ENCODE measurements at places on chromosomes 6 and 20. TPM values are rescaled to one million over a fixed set of nuclear protein-coding genes. Genes with fewer than 3 reads are reported as not detected.

DNA sequence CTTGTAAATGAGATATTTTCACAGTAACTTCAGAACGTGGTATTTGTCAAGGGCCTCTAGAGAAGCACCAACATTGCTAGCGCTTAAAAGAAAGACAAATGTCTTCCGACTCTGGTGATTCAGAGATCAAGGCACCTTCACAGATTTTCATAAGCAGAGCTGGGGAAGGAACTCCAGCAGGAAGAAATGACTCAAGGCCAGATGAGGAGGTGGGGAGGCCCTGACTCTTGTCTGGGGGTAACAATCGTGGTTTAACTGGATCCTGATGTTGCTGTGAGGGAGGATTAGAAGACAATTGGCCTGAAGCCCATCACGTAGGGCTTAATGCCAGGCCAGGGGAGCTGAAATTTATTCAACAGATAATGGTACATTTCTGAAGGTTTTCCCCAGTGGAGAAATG is 122.9 kb upstream of the QKI start:
- no peak for DNase-seq

- no peak for DNase-seq
Observed at GRCh38 chr20:10781526-10781925, 107.7 kb upstream of the JAG1 start.

GRCh38 chr6:22647719-22648118 is 78.4 kb downstream of the HDGFL1 start:
- DNase-seq = no peak

Gene RUNX2
- total RNA-seq = 2.4 TPM

DNA sequence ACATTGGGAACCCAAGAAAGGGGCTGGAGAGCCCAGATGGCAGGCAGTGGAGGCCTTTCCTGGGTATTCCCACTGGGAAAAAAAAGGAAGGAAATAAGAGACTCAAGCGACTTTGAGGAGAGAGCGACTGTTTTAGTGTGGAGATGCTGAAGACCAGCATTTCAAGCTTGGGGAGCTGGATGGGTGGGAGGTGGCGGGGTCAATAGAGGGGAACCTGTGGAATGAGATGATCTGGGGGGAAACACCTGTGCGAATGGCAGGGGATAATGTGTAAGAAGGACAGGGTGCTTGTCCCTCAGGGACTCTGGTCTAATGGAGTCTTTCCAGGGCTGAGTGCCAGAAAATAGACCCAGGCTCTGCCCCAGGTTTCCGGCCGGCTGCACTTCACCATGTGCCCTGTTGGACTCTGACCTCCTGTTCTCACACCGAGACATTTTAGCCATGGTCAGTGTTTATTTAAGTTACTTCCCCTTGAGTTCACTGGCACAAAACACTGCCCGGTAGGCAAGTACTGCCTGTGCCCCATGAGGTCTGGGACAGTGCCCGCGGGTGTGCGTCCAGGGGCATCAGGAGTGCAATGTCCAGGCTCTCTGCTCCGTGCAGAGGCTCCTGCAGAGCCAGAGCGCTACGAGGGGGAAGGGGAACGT is 50.4 kb upstream of the NKX2-2 start:
- no peak for DNase-seq

Gene TMEM244
- not detected for total RNA-seq

GRCh38 chr6:42441697-42442081 is 10.0 kb downstream of the TRERF1 start:
- no peak for DNase-seq

GRCh38 chr6:75824160-75824559 is 75.1 kb downstream of the MYO6 start:
- DNase-seq = no peak

DNA sequence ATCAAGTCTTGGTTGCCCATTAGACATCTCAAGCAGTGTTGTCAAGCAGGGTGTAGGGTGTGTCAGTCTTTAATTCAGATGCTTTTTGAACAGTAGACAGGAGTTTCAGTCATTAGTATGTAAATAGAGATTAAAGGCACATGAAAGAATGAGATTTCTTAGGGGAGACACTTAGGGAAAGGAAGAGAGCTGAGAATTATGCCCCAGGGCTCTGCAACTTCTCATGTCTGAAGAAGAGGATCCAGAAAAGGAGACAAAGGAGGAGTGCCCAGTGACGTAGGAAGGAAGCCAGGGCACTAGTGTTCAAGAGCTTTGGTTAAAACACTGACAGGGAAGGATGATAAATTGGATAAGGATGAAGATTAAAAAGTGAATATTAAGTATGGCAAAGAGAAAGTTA is 569.7 kb downstream of the NKAIN2 start:
- no peak for DNase-seq

Data from urinary bladder (tissue), 4 donors.